ENCODE measurements at places on chromosomes 1 and 21. TPM values are rescaled to one million over a fixed set of nuclear protein-coding genes. Genes with fewer than 3 reads are reported as not detected.

DNA sequence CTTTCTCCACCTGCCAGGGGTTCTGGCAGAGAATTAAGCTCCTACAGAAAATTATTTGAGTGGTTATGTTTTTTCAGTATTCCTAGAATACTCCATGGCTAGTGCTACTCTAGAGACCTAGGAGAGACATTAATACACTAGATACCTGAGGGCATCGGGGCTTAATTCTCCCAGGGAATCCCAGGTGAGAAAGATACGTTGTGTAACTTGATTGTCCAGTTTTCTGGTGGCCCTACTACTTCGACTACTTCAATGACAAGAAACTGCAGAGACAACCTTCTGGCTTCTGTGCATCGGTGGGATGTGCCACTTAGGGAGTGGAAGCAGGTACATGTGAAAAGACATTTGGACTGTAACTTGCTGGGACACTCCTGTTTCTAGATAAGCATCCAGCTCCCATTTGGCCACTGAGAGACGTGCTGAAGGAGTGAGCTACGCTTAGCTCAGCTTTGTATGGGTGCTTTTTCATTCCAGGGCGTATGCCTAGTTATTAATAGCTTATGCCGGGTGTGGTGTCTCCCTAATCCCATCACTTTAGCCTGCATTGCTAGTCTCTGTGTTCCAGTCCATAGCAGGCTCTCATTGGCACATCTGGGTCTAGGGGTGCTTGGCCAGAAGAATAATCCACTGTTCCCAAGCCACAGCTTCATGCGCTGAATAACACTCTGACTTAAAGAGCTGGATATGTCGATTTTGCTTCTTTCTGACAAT lies 300.7 kb downstream of the SIPA1L2 start:
- no peaks in the 10 kb centered on the region for H3K36me3 ChIP-seq
- DNase-seq: no peak
- H3K4me3 ChIP-seq: no peak overlapping the region
- no peaks in the 10 kb centered on the region for H3K4me1 ChIP-seq
- H3K27me3 ChIP-seq: no peaks in the 10 kb centered on the region

DNA sequence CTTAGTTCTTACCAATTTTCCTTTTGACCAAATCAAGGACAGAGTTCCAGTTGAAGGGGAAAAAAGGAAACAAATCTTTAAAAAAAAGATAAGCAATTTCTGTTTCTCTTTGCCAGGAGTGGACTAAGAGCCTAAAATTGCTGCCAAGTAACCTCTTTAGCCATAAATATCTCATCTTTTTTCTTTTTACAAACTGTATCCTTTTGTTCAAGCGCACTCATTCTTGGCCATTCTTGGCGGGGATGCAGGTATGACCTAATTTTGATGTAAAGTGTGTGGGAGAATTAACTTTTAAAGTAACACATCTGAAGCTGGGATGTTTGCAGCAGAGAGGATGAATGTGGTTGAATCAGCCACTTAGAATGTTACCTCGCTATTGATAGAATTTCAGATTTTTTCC lies 13.4 kb upstream of the KIF1B start:
- H3K4me1 ChIP-seq: no peaks in the 10 kb centered on the region
- H3K27ac ChIP-seq: no peak overlapping the region
- H3K36me3 ChIP-seq: no peaks in the 10 kb centered on the region
- no peaks in the 10 kb centered on the region for H3K27me3 ChIP-seq
- no peak overlapping the region for H3K4me3 ChIP-seq
- DNase-seq: no peak

DNA sequence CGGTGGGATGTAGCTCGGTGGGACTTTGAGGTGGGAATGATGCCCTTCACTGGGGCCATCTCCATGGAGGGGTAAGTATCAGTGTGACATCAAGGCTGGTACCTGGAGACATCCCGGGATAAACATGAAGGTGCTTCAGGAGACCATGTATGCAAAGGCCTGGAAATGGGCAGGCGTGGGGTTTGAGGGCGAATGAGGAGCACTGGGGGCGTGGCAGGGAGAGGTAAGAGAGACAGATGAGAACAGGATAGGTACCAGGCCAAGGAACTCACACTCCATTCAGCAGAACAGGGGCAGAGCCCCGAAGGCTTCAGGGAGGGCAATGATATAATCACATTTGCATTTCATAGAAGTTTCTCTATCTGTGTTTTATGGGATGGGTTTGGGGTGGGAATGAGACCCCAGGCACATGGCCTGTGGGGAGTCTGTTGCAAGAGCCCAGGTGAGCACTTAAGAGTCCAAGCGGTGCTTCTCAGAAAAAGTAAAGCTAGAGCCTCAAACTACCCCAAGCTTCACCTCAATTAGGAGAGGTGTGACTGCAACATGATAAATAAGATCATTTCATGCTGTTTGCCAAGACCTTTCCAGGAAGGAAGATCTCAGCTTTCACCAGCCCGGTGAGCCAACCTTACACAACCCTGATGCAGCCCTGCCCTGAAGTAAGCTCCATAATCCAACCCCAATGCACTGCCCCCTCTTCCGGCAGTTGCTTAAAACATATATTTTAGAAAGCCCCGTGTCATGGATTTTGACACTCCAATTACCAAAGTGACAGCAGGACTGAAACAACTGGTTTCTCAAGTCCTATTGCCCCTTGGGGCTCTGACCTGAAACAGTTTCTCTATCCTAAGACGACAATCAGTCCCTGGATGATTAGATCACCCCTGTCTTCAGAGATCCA lies 7.4 kb downstream of the S100A9 start:
- H3K36me3 ChIP-seq: no peaks in the 10 kb centered on the region
- no peak overlapping the region for H3K27ac ChIP-seq
- no peak for DNase-seq
- H3K27me3 ChIP-seq: no peaks in the 10 kb centered on the region
- H3K4me1 ChIP-seq: no peaks in the 10 kb centered on the region

- peak; percentile 86 for DNase-seq
- H3K4me3 ChIP-seq: peak within 1 kb of the TSS; percentile 73
- H3K36me3 ChIP-seq: peaks cover 19% of the 10 kb centered on the region
- H3K4me1 ChIP-seq: peaks cover 4% of the 10 kb centered on the region
- H3K27me3 ChIP-seq: no peaks in the 10 kb centered on the region
Observed at GRCh38 chr1:228487336-228488124, at the start of gene RNF187. TSS of gene RNF187 (plus strand) at chr1:228487382.

LRRC8C gene
- 1.2 TPM for total RNA-seq

DIRAS3 gene
- 15.8 TPM for total RNA-seq
